ENCODE measurements at places on chromosomes 12 and 14.
A peak's percentile ranks its signal among the peaks of the same experiment; 100 is the strongest.

DNA sequence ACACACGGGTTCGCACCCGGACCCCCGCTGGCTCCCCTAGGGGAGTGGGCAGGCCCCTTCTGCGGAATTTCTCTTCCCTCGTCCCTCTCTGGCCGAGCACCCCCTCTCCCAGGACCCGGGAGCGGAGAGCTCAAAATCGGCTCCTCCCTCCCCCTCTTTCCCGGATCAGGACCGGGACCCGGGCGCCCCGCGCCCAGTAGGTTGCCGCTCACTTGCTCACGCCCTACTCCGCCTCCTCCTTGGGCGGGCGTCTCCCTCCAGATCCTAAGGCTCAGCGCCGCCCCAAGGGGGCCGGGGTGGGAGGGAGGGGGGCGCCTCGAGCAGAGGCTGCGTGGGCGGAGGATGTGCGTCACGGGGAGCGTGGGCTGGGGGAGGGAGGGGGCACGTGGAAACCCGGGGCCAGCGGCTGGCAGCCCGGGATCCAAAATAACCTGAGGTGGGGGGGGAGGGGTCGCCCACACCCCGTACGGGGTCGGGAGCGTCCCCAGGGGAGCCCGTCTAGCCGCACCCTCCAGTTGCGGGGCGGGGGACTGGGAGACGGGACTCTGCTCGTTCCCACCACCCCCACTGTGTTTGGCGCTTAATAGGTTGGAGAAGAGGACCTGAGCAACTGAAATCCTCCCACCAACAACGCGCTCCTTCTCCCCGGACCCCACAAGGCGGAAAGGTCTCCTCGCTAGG, 1.8 kb upstream of the NAB2 start:
- H3K27ac ChIP-seq = peak overlapping the region; percentile 99
- no peaks in the 10 kb centered on the region for H3K27me3 ChIP-seq
- H3K4me1 ChIP-seq = peaks cover 63% of the 10 kb centered on the region

- H3K27me3 ChIP-seq = no peaks in the 10 kb centered on the region
- H3K4me3 ChIP-seq = no peak overlapping the region
- H3K4me1 ChIP-seq = no peaks in the 10 kb centered on the region
- no peak overlapping the region for H3K27ac ChIP-seq
- no peak for DNase-seq
Measured at GRCh38 chr14:85273099-85273677, 256.8 kb upstream of the FLRT2 start.

DNA sequence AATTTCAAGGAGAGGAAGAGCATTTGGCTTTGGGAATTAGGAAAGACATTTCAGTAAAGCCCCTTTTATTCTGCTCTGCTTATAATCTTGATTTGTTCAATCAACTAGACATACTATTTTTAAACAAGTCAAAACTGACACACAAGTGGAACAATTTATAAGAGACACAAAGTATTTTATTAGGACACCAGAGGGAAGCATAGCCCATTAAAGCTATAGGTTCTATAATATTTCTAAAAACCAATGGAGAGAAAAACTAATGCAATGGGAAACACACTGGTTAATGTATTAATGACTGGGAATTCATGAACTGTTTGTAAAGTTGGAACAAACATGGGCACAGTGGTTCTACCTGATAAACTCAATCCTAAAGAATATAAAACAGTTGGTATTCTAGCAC, 15.3 kb upstream of the CERS5 start:
- no peak overlapping the region for H3K4me3 ChIP-seq
- peaks cover 11% of the 10 kb centered on the region for H3K4me1 ChIP-seq
- H3K36me3 ChIP-seq = peaks cover 3% of the 10 kb centered on the region
- H3K27ac ChIP-seq = no peak overlapping the region
- no peaks in the 10 kb centered on the region for H3K27me3 ChIP-seq

DNA sequence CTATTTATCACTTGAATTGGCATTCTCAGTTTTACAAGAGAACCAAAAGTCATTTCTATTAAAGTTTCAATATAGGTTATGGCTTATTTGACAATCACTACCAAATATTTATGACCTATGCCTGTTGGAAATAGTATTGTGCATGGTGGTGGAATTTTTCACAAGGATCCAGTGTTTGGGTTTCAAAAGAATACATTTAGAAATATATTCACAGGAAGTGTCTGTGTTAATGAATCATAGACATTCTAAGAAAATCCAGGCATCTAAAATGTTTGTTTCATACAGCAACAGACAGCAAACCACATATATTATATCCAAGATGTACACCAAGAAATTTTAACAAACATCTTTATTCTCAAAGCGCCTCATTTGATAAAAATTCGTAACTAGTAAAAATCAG, 92.7 kb downstream of the MED13L start:
- H3K27ac ChIP-seq = no peak overlapping the region
- peaks cover 2% of the 10 kb centered on the region for H3K36me3 ChIP-seq
- H3K27me3 ChIP-seq = no peaks in the 10 kb centered on the region
- DNase-seq = no peak
- peaks cover 48% of the 10 kb centered on the region for H3K4me1 ChIP-seq
- H3K4me3 ChIP-seq = no peak overlapping the region

GRCh38 chr12:111405859-111406473, at the start of gene SH2B3:
Gene SH2B3, plus strand, starts transcription at chr12:111405923. Its CDS starts 12,223 bp downstream, at chr12:111418146.
- H3K36me3 ChIP-seq = peaks cover 29% of the 10 kb centered on the region
- peaks cover 54% of the 10 kb centered on the region for H3K4me1 ChIP-seq
- H3K27ac ChIP-seq = peak within 1 kb of the TSS; percentile 99
- H3K27me3 ChIP-seq = no peaks in the 10 kb centered on the region
- peak within 1 kb of the TSS; percentile 86 for H3K4me3 ChIP-seq
- no peak for DNase-seq

Measured in stimulated activated naive B cell treated with anti-CD40 and anti-IgM and Interleukin-4, amounts not matched to agents 10 μg/mL and 1 μg/mL and 100 μg/mL, for 72 hours (primary cell).